ENCODE measurements at places on chromosomes 4 and X.

GRCh38 chr4:127229855-127230608 lies 402.7 kb upstream of the INTU start:
- DNase-seq = no peak

DNA sequence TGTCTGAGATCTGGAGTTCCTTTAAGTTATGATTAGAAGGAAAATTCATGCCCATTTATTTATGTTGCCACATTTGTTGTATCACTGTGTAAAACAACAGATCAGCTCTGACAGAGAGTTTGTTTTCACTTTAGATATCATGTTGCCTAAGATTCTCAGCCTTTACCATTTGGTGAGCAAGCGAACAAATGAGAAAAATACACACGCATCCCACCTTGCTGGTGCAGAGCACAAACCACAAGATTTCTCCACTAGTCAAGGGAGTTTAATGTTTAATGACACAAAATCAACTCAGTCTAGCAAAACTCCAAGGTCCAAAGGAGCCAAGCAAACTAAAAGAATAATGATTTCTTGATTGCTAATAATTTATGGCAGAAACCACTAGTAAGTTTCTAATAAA lies 27.7 kb downstream of the FGF5 start:
- DNase-seq = no peak

- DNase-seq = no peak
Measured at GRCh38 chrX:57607295-57608187, 15.7 kb downstream of the ZXDB start.

DNA sequence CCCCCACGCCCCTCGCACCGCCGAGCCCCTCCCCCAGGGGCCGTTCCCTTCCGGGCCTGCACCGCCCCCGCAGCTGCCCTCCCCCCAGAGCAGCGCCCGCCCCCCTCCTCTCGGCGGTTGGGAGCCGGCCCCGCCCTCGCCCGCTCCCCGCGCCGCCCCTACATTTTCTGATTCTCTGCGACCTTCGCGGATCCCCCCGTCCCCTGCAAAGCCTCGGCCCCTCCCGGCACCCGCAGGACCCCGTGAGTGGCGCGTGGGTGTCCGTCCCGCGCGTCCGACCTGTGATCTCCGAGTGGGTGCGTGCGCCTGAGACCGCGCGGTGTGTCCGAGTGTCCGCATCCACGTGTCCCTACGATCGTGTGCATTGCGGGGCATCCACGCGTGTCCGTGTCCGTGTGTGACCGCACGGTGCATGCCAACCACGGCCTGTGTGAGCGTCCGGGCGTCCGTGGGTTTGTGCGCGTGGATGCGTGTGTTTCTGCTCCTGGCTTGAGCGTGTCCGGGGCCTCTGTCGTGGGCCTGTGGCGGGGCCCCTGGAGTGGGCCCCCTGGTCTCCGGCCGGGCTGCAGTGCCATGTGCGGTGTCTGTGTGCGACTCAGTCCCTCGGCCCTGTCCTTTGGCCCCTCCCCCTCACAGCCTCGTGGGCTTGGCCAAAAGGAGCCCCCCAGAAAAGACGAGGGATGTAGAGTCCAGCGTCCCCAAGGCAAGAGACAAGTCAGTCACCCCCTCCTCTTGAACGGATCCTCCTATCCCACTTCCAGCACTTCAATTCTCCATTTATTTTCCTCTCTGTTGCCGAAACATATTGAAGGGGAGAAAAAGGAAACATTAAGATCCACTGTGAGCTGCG lies 8.8 kb upstream of the NKX1-1 start:
- DNase-seq = no peak

DNA sequence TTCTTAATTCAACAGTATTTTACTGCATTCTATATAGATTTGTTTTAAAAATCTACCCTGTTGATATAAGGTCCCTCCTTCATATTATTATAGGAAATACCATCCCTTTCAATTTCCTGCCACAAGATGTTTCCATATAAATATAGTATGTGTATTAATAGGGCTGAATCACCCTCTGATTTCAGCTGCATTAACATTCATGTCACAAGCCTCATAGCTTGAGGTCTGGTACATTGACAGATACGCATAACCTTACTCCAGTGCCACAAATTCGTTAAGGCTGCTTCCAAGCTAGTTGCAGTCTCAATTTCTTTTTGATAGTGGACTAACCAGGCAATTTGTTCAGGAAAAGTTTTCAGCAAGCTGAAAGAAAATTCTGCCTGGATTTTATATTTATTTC lies 128.4 kb downstream of the KLHL34 start:
- DNase-seq = no peak

DNA sequence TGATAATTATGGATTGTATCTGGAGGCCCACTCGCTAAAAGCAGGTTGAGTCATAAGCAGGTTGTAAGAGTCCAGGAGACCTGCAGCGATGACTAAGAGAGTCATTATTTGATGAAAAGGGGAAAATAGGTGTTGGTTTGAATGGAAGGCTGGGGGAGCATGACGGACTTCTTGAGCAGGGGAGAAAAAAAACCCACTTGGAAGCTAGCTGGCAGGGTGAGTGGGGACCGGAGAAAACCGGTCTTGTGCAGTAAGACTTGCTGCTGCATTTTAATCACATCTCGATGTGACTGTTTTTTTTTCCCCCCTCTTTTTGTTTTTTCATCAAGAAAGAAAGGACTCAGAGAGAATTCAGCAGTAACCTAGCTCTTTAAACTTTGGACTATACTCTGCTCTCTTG lies 90.0 kb downstream of the IGSF1 start:
- no peak for DNase-seq

- no peak for DNase-seq
Measured at GRCh38 chr4:176308441-176308840, 11.3 kb upstream of the SPCS3 start.

- DNase-seq = no peak
Measured at GRCh38 chr4:5955201-5955821, 62.4 kb upstream of the CRMP1 start.

- DNase-seq = no peak
Measured at GRCh38 chr4:69775321-69775867, 15.0 kb upstream of the SULT1B1 start.

GRCh38 chr4:87108142-87108546 lies 112.3 kb downstream of the KLHL8 start:
- DNase-seq = no peak

- no peak for DNase-seq
Measured at GRCh38 chrX:31590581-31591114, 518.8 kb upstream of the FTHL17 start.

- DNase-seq = peak; percentile 58
Measured at GRCh38 chrX:15143050-15143824, 126.6 kb downstream of the ASB9 start.

GRCh38 chr4:81359207-81359606 lies 112.5 kb downstream of the RASGEF1B start:
- DNase-seq = no peak

GRCh38 chr4:139957986-139958738 lies 195.8 kb downstream of the MAML3 start:
- DNase-seq = no peak

- DNase-seq = peak; percentile 93
Measured at GRCh38 chr4:1011022-1011665, at the start of gene FGFRL1. TSS of gene FGFRL1 (plus strand) at chr4:1011626. CDS start at chr4:1012486, 860 bp downstream.

DNA sequence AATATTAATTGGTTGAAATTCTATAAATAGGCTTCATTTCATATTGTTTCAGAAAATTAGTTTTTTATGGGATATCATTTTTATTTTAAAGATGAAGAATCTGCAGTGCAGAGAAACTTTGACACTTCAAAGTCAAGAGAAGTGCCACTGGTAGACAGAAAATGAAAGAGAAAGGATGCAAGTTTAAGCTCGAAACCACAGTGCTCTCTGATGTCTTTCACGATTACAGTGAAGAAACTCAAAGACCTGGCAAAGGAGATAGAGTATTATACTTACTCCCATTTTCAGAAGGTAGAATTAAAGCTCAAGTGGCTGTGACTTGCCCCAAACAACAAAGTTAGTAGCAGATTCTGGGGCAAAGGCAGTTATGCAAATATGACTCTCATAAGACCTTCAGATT lies 745.4 kb downstream of the TECRL start:
- no peak for DNase-seq

GRCh38 chrX:141879616-141880015 lies 24.1 kb upstream of the MAGEC1 start:
- no peak for DNase-seq

DNA sequence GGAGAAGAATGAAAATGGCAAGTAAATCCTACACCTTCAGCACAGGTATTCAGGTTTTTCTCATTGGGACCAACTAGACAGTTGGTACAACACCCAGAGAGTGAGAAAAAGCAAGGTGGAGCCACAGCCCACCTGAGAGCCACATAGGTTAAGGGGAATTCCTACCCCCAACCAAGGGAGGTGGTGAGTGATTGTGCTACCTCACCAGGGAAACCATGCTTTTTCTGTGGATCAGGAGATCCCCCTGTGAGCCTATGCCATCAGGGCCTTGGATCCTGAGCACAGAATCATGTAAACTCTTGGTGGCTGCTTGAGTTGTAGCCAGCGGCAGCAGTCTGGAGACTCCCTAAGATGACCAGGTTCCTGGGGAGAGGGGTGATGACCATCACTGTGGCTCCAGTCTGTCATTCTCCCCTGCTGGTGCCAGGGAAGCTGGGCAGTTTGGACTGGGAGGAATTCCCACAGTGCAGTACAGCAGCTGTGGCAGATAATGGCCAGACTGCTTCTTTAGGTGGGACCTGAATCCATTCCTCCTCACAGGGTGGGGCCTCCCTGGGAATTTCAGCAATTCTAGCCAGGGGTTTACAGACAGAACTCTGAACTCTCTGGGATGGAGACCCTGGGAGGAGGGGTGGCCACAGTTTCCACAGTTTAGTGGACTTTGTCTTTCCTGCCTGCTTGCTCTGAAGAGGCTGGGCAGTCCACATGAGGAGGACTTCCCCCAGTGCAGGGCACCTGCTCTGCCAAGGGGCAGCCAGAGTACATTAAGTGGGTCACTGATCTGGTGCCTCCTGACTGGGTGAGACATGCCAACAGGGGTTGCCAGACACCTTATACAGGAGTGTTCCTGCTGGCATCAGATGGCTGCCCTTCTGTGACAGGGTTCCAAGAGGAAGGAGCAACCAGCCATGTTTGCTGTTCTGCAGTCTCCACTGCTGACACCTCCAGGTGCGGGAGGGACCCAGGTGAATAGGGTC lies 43.2 kb downstream of the PARM1 start:
- no peak for DNase-seq

DNA sequence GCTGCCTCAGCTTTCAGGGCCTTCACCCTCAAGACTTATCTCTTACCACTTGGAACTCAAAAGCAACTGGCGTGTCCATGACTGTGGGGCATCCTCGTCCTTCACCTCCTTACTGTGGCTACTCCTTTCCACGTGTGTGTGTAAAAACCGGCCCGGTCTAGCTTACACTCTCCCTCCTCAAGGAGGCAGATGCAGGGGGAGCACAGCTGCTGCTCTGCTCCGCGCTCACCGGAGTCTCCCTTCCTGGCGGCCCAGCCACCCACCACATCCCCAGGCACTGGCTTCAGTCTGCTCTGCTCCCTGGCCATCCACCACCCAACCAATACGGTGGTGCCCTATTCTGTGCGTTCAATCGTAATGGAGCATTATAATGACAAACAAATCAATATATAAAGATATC lies 8.3 kb downstream of the RNF212 start:
- DNase-seq = no peak

DNA sequence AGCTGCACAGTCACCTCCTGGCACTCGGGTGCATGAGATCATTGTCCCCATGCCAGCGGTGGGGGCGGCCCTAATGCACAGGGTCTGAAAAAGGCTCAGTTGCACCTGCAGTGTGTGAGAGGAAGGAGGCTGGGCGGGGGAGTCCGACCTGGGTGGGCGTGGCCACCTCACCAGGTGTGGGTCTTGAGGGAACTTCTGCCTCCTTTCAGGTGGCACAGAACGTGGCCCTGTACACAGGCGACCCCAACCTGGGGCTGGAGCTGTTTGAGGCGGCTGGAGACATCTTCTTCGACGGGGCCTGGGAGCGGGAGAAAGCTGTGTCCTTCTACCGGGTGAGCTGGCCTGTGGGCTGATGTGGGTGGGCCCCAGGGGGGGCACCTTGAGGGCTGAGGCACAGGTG lies 34.3 kb upstream of the HTRA3 start:
- DNase-seq = no peak

DNA sequence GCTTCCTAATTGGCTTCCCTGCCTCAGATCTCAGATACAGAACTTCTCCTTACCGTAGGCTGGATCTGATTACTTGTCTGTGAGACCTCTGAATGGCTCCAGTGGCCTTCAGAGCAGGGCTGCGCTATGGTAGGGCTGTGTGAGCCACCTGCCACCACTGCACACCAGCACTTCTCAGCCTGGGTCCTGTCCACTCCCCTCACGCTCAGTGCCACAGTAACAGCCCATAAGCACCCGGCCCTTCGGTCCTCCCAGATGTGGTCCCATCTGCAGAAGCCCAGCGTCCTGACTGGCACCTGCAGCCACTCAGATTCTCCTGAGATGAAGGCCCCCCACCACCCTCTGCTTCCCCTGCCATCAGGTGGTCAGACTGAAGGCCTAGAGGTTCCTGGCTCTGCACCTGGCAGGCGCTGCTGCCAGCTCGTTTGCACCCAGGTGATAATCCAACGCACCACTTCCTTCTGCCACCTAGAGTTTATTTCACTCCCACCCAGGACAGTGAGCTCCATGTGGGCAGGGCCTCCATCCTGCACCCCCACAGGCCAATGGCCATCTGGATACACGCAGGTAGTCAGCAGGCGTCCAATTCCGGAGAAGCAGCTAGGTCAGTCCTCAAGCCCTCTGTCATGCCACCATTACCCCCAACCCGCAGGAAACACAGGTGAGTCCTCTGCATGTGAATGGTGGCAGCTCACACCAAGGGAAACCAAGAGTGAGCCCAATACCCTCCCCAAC lies 5.4 kb downstream of the WDR1 start:
- no peak for DNase-seq

GRCh38 chr4:3121596-3121995 lies 47.1 kb downstream of the HTT start:
- DNase-seq = no peak

DNA sequence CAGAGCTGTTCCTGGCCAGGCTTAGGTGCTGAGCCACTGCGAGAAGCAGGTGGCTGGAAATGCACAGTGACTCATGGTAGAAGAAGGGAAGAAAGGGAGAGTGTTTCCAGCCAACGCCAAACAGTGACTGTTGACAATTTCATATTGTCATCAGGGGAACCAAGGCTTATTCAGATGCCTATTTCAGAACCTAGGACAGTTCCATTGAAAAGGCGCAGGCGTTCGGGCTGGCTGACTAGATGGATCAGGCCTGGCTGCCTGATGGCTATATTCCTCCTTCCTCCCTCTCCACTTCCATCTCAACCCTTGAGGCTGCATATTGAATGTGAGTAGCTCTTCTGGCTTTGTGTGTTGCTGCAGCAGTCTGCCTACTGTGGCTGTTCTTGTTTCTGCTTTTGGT lies 73.0 kb upstream of the FRMPD4 start:
- DNase-seq = no peak

- no peak for DNase-seq
Measured at GRCh38 chr4:91958596-91958995, 345.2 kb upstream of the GRID2 start.

- DNase-seq = peak; percentile 89
Measured at GRCh38 chr4:77819404-77819842, 255 bp upstream of the CNOT6L start.

- DNase-seq = no peak
Measured at GRCh38 chrX:150352581-150352980, 10.5 kb upstream of the MAMLD1 start.

DNA sequence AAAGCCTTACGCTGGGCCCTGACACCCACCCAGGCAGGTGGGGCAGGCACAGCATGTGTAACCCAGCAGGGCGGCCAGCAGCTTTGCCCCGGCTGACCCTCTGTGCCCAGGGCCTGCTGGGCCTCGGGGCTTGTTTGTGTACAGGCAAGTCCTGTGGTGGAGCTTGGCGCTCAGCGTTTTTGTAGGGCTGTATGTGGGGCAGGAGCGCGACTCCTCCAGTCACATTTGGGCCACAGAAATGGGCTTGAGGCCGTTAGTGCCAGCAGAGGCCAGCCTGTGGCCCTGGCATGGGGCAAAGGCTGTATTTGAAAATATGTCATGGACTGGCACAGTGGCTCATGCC lies 14.7 kb upstream of the HGFAC start:
- no peak for DNase-seq
